H4 (cell line): ENCODE measurements at places on chromosomes 5 and 9.

GRCh38 chr9:97411440-97411788 lies 482 bp upstream of the TDRD7 start:
- no peak for DNase-seq

GRCh38 chr5:64462391-64462790 lies 43.4 kb upstream of the RGS7BP start:
- no peak for DNase-seq

DNA sequence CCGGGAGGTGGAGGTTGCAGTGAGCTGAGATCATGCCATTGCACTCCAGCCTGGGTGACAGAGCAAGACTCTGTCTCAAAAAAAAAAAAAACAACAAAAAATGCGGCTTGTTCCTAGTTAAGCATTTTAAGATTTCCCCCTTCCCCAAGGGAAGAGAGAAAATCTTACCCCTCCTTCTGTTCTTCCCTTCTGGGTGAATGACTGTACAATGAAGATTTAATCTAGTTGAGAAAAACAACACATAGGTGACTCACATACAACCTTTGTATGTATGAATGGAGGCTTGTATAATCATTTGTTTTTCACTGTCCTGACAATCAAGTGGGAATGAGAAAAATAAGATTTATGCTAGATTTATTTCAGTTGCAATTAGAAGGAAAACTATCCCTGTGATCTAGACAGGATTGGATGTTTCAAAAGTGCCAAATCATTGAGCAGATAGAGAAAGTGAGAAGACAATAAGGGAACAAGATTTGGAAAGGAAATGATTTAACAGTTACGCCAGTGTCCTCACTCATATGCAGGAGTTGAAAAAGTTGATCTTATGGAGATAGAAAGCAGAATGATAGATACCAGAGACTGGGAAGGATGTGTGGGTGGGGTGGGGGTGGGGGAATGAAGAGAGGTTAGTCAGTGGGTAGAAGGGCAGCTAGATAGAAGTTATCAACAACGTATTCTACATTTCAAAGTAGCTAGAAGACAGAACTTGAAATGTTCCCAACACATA lies 16.7 kb downstream of the GDA start:
- no peak for DNase-seq

GRCh38 chr5:141477044-141477575 lies 1.3 kb downstream of the PCDHGC3 start:
- DNase-seq, result no peak

GRCh38 chr5:158423623-158424200 lies 564.8 kb upstream of the CLINT1 start:
- DNase-seq, result no peak
